ENCODE measurements at places on chromosomes 2 and 18. TPM values are rescaled to one million over a fixed set of nuclear protein-coding genes. Genes with fewer than 3 reads are reported as not detected.
A peak's percentile ranks its signal among the peaks of the same experiment; 100 is the strongest.

Gene KLHL14
- polyA plus RNA-seq, result not detected

Gene WIPF1
- 15.3 TPM for polyA plus RNA-seq

GRCh38 chr2:126616606-126617069 is 39.3 kb upstream of the GYPC start:
- no peak for DNase-seq

DNA sequence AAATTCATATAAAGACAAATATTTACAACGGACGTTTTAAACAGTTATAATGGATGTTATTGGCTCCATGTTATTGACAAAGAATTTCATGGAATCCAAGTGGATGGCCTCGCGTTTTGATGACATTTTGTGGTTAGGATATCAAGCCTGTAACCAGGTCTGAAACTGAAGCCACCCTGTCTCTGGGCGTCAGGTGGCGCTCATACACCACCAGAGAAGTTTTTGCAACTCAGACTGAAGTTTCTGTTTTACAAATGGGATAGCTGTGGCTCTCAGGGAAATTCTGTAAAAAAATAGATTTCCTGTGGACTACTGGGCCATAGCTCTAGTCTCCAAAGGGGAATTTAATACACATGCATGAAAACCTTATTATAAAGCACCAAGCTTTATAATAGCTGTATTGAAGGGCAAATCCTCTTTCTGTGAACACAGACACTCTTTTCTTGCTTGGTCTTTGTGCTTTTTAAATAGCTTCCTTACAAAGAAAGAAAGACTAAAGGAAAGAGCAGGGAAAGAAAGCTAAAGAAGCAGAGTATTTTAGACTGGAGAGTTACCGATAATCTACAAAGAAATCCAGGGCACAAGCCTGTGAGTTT is 86.7 kb downstream of the C18orf54 start:
- peak; percentile 66 for DNase-seq

DNA sequence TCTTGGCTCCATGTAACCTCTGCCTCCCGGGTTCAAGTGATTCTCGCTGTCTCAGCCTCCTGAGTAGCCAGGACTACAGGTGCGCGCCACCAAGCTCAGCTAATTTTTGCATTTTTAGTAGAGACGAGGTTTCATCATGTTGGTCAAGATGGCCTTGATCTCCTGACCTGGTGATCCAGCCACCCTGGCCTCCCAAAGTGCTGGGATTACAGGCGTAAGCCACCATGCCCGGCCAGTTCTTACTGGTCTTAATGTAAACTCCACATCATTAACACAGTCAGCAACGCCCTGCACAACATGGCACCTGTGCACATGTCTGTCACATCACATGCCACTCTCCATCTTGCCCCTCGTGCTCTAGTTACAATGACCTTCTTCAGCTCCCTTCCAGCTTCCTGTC is 5.8 kb upstream of the KIF3C start:
- DNase-seq, result no peak

- DNase-seq, result no peak
These were observed 98.1 kb downstream of the SP3 start for GRCh38 chr2:173866874-173867618.

- peak; percentile 91 for DNase-seq
These were observed 920 bp downstream of the GULP1 start for GRCh38 chr2:188292348-188293239.

GRCh38 chr2:69185807-69186206 is 172.8 kb downstream of the ANTXR1 start:
- DNase-seq, result no peak

DNA sequence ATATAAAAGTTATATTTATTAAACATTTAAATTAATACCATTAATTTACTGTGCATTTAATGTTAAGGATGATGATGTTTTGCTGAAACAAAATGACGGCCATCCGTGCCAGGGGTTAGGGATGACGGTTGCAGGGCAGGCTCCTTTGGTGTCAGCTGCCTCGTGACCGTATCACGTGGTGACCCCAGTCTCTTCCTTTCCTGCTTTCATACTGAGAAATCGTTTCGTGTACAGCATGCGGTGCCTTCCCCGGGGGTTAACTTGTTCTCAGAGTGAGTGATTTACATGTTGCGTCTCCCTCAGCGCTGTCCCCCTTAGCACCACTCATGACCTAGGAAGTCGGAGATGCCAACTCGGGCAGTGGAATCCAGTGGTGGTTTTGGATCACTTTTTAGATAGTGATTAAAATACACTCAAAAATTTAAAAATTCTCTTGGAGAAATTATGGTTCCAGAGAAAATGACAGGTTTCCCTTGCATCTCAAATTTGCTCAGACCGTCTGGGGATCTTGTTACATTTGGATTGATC is 290.8 kb downstream of the GBX2 start:
- no peak for DNase-seq
